ENCODE measurements at places on chromosomes 4 and X.

DNA sequence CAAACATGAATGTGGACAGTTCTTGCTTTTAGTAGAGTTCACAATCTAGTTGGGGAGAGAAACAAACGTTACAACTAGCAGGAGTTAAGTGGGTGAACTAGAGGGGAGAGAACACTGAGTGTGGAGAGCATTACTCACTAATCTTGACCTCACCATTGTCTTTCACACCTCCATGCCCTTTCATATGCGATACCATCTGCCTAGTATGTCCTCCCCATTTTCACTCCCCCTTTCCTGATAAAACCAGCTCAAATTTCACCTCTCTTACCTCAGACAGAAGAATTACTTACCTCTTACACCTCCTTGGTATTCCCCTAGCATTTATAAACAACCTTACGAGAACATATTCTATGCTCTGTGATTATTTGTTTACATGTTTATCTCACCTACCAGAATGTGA, 53.6 kb downstream of the LAS1L start:
- DNase-seq: no peak

DNA sequence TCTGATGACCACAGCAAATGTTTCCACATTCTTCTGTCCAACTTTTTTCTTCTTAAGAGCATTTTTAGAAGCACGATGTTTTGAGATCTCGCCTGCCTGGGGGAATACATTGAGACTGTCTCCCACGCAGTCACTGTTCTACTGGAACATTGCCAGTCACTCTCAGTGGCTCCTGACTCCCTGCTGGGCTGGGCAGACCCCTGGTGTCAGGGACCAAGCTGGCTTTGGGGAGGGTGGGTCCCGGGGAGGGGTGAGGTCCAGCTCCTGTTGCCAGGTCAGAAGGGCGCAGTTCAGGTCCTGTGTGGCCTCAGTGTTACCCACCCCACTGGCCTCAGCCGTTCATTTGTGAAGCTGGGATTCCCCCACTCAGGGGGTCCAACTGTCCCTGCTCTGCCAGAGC, 18.9 kb upstream of the ABLIM2 start:
- no peak for DNase-seq

- no peak for DNase-seq
These were observed 34.6 kb downstream of the CNKSR2 start for GRCh38 chrX:21408788-21409187.

DNA sequence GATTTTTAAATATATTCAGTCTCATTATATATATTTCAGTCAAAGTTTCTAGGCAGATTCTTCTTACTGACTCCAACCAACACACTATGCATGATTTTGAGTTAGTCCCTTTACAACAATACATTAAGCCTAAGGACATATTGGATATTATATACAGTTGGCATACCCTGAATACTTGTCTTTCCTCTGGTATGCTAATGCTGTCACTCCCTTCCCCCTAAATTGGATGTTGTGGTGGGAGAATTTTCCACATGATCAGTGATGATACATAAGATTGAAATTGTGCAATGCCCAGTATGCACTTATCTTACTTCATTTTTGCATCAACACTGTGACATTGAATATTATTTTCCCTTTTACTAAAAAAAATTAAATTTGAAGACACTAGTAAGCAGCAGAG, 935.2 kb downstream of the PCDH7 start:
- peak; percentile 25 for DNase-seq

- DNase-seq: no peak
These were observed 1519.8 kb downstream of the ARAP2 start for GRCh38 chr4:34724491-34724890.

DNA sequence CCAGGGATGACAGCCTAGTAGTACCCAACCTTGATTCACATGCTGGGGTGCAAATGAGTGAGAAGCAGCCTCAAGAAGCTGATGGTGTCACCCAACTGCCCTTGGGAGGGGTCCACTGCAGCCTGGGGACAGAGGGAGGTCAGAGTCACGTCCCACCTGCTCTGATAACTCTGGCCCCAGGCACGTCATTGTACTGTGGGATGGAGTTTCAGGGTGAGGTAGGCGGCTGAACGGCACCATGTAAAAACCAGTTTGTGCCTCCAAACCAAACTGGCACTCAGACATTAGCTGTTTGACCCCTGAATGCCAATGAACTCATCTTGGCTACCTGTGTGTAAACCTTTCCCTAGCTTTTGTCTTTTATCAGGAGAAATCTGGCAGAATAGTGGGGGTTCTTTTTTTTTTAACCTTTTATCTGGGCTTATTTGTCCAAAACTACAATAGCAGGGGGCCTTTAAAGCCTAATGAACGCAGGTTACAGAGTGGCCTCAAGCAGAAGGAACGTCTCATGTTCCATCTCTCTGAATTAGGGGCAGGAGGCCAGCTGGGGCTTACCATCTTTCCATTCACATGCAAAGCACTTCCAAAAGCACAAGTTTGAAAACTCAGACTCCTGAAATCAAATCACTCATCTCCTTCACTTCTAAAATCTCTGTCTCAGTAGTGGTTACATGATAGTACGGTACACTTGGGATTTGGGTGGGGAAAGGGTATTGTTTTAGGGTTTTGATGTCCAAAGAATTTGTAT, 89.4 kb downstream of the IRF2 start:
- DNase-seq: peak; percentile 32

DNA sequence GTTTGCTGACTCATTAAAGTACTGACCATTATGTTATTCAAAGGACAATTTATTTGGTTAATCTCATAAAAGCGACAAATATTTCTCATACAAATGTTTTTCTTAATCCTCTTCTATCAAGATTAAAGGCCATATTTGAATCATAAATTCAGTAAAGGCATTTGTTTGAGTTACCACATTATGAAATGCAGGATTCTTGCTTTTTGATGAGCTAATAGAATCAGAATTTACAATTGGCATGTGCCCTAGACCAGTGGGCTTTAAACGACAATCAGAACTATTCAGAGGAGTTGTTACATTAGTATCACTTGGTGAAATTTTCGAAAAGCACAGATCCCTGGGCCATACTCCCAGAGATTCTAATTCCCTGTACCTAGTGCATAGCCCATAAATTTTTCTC, 55.3 kb downstream of the KLHL4 start:
- no peak for DNase-seq

Measured in epithelial cell of esophagus (primary cell).